ENCODE measurements at places on chromosomes 4 and X. TPM values are rescaled to one million over a fixed set of nuclear protein-coding genes. Genes with fewer than 3 reads are reported as not detected.

The NUDT6 gene
- total RNA-seq = 3.2 TPM

The HADH gene
- total RNA-seq = 13.9 TPM

The C4orf51 gene
- not detected for total RNA-seq

The SLC7A11 gene
- 42.4 TPM for total RNA-seq

The TSR2 gene
- 13.6 TPM for total RNA-seq

The CTAG1B gene
- total RNA-seq = not detected

The ING2 gene
- total RNA-seq = 11.6 TPM

The MAGEB2 gene
- not detected for total RNA-seq

The PGRMC1 gene
- 107 TPM for total RNA-seq

The IBSP gene
- total RNA-seq = 1.9 TPM

Data from smooth muscle cell of the pulmonary artery (primary cell).